ELR (cell line): ENCODE measurements at places on chromosomes 5 and 9.

DNA sequence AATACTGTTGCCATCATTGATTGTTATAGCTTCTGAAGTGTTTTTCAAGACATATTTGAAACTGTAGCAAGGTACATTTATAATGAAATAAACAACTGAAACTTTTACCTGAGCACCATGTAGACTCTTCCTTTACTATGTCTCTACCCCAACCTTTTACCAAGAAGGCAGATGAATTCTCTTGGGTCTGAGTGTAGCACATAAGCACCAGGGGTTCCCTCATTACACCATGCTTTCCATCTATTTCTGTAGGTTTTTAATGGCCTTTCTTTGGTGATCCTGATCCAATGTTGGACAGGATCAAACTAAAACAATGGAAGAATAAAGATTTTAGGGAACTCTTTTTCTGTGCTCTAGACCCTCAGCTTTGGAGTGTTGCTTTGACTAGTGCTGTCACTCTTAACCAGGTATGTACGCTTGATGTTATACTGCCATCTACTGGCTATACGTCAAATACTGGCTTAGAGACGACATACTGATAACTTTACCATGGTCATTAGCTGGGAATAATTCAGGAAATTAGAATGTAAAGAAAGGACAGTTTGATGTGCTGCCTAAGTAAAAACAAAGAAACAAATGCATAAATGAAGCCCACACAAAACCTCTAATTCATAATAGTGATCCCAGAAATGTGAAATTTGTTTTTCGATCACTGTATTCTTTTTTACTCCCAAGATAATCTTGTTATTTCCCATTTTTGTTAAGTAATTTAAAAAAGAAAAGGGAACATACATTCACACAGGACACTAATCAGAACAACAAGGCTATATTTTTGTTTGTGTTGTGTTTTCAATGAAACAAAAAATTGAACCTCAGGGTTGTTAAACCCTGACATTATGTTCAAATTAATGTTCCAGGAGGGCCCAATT lies 30.7 kb downstream of the IFNW1 start:
- peak; percentile 79 for DNase-seq

DNA sequence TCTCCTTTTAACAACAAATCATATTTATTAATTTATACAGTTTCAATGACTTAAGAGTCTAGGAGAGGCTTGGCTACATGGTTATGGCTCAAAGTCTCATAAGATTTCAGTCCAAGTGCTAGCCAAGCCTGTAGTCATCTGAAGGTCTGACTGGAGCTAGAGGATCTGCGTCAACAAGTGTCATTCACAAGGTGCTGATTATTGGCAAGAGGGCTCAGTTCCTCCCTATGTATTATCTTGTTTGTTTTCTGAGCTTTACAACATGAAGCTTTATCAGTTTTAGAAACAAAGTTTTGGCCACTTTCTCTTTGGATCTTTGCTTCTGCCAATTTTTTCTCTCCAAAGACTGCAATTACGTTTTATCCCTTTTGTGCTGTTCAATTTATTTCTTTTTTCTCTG lies 94.7 kb downstream of the RICTOR start:
- no peak for DNase-seq

DNA sequence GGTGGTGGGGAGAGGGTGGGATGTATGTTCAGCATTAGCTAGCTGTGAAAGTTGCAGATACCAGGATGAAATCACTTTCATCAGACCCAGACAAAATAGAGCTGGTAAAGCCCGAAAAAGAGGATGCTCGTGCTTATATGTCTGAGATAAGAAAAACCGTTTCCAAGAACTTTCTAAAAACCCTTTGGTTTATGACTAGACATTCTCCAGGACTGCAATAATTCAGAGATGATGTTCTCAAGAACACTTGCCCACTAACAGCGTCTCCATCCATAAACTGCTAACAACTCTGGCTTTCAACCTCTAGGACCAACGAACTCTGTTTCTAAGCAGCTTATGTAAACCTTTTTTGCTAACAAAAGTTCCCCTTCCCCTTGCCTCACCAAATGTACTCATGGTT lies 8.4 kb upstream of the AMACR start:
- no peak for DNase-seq

DNA sequence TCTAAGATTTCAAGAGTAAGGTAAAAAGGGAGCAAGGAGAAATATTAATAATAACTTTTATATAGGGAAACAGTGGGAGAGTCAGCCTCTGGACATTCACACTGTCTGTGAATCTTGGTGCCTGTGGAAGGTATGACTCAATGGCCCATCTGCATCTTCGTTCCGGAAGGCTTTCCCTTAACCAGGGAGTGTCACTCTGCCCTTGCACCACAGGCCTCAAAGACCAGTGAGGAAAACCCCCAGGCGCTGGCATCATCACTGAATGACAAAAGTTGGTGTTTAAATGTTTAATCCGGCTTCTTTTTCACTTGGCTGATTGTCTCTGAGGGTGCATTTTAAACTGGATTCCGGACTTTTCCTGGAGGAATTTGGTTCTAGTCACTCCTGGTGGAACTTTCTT lies 522.4 kb upstream of the TLE4 start:
- DNase-seq = no peak
